DND-41 (cell line): ENCODE measurements at places on chromosomes 2 and 18.

DNA sequence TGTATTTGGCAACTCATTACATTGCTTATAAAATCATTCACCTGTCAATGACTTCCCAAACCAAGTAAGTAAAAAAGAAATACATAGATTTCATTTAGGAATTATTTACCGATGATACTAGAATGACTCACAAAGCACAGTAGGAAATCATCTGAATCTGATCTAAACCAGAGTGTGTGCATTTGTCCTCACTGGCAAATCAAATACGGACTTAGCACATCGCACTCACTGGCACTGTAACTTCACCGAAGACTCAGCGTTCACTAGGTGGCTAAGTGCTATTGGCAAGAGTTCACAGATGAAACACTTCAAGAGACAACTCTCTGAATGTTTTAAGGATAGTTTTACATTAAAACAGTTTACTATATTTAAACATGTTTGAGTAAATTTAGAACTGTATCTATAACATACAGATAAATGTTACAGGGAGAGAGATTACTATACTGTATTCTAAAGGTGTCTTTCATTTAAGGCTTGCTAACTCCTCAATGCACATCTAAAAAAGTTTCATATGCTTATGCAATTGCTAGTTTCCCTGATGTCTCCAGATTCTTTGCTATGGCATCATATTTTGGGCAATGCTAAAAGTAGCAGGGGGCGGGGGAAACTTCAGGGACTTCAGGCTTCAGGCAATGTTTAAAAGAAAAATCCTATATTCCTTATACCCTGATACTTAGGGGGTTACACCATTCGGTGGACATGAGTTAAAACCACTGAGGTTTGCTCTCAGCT lies 48.8 kb downstream of the STK39 start:
- DNase-seq, result no peak

DNA sequence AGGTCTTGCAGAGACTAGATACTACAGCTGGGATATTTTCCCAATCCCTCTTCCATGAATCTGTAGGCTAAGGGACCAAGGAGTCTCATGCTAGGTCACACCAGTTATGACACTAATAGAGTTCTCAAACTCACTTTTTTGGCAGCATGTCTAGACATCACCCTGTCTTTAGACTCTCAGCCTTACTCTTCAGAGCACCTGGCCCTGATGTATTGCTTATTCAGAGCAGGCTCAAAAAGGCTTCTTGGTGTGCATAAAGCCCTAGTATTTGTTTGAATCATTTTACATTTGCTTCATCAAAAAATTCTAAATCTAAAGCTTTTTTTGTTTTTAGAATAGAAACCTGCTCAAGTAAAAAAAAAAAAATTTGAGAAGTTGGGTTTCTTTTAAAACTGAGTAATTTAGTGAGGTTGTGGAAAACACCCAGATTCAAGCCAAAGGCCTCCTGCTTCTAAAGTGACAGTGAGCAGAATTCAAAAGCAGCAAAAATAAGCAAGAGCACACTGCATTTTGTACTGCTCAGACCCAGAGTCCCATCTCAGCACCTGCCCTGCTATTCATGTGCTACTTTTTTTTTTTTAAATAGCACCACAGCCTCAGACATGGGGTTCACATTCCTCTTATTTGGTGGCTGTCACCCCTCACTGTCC lies 18.0 kb upstream of the DNAH6 start:
- no peak for DNase-seq

DNA sequence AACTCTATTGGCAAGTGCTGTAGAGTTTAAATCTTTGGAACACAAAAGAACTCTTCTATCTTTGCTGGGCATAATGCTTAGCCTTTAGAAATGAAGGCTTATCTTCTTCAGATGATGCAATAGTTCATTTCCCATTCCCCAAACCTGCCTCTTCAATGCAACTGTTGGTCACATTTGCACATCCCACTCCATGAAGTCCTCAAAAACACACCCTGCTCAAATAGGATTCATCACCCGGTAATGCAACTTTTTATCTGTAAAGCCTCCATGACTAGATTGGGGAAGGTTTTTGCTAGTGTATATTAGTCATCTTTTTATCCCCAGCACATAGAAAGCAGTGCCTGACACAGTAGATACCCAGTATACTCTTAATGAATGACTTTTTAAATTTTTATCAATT lies 376.4 kb downstream of the RBM43 start:
- no peak for DNase-seq

- no peak for DNase-seq
These were observed 207.8 kb downstream of the SOCS6 start for GRCh38 chr18:70496353-70497294.

DNA sequence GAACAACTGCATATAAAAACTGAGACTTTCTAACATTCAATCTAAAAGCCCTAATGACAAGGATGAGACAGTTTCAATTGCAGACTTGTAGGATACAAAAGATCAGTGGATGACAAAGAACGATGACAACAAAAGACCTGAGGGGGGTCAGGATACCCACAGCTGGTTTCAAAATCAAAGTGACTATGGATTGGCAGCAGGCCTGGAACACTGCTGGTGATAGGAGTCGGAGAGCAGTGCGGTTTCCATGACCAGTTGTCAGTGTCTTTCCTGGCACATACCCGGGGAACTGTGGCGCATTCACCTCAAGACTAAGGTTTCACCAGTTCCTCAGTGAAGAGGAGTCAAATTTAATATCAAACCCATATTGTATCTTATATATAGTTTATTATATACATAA lies 42.0 kb downstream of the EHD3 start:
- no peak for DNase-seq

GRCh38 chr2:105859694-105859951 lies 114.9 kb downstream of the NCK2 start:
- no peak for DNase-seq

- DNase-seq, result no peak
These were observed at the start of gene KCNE4 for GRCh38 chr2:223051693-223052289. TSS of gene KCNE4 (plus strand) at chr2:223052190. CDS start at chr2:223052831, 641 bp downstream.

DNA sequence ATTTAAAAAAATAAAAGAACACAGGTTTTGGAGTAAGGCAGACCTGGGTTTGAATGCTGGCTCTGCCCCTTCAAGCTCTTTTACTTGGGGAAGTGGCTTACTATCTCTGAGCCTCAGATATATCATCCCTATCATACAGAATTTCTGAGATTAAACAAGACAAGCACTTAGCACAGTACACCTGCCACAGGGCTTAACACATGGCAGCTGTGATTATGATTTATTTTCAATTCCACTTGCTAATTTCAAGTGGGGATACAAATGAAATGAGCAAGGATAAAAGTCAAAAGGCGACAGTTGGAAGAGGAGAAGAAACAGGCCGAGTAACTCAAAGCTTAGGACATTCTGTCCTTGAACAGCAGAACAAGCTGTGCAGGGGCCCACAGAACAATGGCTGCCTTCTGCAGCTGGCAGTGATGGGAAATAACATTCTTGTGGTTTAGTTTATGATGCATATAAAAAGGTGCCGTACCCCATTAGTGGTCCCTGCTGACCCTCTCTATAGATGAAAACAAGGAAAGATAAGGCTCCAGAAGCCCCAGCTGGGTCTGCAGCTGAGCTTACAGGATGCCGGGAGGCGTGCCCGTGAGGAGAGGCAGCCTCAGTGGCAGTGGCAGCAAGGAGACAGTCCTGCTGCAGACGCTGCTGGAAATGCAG lies 45.3 kb downstream of the KIF3C start:
- no peak for DNase-seq

DNA sequence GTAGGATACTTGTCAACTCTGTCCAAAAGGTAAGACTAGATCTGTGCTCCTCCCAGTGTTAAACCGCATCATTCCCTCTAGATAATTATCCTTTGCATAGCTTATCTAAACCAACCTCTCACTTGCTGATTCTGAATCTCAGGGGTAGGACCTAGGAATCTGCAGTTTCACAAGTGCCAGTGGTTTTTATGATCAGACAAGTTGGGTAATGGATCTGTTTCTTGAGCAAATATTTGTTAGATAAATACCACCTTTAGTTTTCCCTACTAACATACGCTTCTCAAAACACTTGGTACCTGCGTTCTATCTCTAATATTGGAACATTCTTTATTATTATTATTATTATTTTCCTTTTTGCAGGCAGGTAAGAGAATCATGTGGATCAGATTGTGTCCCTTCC lies 439.9 kb downstream of the PTPRM start:
- DNase-seq, result no peak

DNA sequence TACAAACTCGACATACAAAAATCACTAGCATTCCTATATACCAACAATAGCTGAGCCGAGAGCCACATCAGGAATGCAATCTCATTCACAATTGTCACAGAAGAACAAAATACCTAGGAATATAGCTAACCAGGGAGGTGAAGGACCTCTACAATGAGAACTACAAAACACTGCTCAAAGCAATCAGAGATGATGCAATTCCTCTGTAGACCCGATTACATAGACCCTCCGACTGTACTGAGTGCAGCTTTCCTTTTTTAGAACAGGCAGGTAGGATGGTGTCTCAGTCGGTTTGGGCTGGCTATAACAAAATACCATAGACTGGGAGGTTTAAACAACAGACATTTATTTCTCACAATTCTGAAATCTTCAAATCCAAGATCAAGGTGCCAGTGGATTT lies 139.5 kb upstream of the REV1 start:
- no peak for DNase-seq

DNA sequence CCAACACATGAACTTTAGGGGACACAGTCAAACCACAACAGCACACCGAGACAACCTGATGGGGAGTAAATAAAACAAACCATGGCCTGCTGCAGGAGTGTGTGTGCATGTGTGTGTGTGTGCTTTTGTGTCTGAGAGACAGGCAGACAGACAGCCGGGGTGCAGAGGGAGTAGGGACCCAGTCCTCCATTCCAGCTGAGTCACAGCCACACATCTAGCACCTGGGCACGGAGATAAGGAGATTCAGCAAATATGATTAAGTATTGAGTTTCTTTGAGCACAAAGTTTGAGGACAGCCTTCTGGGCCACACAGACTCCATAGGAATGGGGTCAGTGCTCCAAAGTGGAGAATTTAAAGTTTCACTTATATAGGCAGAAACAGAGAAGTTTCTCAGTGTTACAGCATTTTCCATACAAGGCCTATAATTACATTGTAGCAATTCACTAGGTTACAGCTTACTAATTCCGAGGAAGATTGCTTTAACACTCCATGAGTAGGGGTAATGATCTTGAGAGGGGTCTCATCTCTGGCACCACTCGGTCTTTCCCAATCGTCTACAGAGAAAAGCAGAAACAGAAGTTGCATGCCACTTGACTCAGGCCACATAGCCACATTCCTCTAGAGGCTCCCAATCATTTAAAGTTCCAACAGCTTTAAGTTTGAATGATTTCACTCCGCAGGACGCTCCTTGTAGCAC lies 30.8 kb upstream of the PRLH start:
- no peak for DNase-seq

- no peak for DNase-seq
These were observed 47.7 kb upstream of the SMAD2 start for GRCh38 chr18:47978141-47978540.

DNA sequence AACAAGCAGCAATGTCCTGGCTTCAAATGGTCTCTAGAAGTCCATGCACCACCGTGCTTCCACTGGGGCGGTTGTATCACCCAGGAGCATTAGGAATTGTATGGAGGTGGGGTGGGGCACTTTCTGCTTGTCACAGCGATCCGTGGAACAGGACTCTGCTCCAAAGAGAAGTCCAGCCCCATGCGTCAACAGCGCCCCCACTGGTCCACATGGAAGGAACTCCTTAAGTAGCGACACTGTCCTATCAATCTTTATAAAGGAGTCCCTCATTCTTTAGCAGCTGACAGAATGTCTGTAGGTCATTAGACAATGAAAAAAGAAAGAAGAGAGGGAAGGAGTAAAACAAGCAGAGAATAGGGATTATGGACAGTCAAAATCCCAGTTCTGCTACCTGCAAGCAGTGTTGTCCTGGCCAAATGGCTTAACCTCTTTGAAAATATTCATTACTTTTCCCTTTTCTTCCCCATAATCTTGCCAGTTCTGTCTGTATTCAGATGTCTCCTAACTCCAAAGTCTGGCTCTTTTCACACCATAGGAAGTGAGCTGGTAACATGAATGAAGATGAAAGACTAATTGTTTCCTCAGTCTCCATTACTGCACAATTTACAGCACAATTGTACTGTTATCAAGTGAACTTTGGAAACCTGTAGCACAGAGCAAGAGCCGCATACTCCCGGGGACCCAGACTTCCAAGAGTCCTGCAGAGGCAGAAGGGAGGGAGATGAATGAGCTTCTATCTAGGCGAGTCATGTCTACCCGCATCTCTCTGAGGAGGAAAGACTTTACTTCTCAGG lies 9.9 kb downstream of the NFE2L2 start:
- no peak for DNase-seq

DNA sequence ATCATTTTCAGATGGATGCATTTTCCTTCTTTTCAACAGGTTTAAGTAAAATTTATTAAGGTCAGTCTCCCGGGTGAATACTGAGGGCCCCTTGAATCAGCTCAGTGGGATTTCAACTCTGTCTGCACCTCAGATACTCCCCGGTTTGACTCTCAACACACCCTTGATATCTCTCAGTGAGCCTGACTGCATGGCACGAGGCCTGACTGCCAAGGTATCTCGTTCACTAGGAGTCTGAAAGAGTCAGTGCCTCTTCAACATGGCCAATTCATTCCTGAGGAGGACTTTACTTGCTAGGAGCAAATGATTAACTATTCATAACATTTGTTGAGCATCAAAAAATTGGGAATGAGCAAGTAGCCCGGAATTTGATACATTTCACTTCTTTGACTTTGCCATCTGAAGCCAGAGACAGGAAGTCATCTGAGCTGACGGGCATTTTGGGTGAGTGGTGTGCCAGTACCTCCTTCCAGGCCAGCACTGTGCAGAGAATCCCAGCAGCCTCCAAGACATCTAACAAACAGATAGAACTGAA lies 81.0 kb downstream of the VAPA start:
- no peak for DNase-seq

DNA sequence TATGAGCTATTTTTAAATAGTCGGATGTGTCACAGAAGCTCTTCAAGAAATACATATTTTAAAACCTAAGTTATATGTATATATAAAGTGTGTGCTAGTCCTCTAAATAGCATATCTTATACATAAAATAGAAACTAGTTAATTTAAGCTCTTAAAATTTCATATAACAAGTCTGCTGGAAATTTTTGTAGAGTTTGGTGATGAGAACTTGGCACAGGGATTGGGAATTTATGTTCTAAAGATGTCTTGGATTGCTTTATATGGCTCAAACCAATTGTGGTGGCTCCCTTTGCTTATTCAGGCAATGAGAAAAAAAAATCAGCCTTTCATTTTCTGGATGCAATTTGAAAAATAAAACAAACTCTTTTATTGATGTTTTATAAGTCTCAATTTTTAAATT lies 142.8 kb upstream of the KCNJ3 start:
- DNase-seq, result no peak
